Kidney epithelial cell (primary cell): ENCODE measurements at places on chromosomes 11 and 22.

GRCh38 chr11:130725421-130726233, 190.7 kb downstream of the SNX19 start:
- DNase-seq: no peak

DNA sequence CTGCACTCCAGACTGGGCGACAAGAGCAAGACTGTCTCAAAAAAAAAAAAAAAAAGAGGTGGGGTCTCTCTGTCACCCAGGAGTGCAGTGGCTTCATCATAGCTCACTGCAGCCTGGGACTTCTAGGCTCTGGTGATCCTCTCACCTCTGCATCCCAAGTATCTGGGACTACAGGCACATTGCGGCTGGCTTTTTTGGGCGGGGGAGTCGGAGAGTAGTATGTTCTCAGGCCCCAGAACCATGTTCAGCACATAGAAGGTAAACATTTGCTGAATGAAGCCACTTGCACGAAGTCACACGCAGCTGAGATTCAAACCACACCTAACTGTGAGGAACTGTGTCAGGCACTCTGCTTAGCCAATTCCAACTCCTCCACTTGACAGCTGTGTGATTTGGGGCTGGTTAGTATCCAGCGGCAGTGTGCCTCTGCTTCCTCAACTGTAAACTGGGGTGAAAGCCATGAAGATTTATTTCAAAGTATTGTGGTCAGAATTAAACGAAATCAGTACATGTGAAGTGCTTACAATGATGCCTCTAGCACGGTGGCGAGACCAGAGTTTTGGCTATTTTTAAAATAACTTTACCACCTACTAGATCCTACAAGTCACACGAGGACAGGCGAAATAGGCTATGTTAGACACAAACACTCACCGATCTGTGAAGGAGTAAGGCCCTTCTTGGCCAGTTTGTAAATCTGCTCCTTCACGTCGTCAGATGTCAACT, 789 bp downstream of the RPS13 start:
- no peak for DNase-seq

DNA sequence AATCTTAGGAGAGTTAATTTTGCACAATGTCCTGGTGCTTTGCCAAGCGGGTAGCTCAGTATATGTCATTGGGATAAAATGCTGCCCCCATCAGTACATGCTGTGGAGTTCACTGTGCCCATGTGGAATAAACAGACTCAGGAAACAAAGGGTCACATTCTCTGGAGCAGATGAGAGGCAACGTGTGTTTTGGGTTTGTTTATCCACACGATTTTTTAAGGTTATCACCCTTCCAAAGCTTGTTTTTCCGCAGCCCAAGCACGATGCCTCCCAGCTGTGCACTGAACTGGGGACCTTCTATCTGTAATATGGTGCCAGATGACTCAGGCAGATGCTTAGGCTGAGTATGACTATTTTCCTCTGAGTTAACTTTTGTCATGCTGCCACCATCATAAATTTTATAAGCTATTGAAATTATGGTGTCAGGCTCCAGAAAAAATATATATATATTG, 6.5 kb downstream of the OR4D6 start:
- DNase-seq: no peak

DNA sequence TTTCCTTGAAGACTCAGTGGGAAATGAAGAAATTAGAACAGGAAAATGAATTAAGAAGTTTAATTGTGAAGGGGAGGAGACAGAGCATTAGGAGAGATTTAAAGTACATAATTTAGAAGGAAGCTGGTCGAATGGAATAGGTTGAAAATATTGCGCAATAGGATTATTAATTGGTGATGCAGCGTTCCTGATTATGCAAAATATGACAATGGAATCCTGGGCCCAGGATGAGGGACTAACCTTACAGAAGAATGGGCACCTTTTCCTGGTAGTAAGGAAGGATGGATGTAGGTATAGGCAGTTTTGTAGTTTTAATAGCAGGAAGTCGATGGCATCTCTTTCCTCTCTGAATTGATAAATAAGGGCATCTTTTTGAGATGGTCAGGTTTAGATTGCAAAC, 7.8 kb downstream of the TTC12 start:
- no peak for DNase-seq

DNA sequence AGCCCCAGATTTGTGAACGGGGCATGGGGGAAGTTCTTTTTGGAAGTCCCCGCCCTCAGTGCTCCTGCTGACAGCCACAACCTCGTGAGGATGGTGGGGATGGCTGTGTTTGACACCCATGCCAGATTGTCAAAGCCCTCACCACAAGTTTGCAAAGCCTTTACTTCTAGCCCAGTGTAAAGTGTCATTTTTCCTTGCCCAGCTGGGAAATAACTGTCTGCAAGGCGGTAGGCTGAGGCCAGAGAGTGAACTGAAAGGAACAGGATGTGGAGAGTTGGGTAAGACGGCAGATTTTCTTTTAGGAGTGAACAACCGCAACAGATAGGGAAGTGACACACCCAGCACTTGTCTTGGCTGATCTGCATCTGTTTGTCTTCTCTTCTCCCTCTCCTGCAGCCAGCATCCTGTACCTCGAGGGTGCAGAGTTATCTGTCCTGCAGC, 13.6 kb downstream of the IL17RA start:
- DNase-seq: no peak

DNA sequence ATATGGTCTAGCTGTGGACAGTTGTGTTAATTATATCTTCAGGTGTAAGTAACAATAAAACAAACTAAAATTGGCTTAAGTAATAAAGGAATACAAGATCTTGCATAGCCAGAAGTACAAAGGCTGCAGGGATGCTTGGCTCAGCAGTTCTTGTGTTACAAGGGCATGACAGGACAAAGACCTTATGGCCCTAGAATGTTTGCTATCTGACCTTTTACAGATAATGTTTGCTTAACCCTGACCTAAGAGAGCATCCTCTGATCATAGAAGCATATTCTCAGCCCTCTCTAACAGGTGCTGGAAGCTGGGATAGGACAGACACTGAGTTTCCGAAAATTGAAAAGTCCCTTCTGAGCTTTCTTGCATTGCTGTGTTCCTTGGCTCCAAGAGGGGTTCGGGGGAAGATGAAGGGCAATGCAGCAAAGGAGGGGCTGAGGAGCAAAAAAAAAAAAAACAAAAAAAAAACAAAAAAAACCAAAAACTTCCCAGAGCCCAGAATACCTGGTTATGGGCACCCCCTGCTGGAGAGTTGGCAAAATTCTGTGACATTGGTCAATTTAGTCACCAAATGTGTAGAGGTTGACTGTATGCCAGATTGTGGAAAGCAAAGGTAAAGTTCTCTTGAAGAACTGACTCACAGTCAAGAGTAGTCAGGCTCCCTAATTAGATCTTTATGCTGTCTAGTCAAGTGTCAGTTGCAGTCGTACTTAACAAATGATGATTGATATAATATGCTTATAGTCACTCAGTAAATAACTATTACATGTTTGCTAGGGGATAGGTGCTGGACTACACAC, 10.4 kb upstream of the HIKESHI start:
- peak; percentile 18 for DNase-seq

DNA sequence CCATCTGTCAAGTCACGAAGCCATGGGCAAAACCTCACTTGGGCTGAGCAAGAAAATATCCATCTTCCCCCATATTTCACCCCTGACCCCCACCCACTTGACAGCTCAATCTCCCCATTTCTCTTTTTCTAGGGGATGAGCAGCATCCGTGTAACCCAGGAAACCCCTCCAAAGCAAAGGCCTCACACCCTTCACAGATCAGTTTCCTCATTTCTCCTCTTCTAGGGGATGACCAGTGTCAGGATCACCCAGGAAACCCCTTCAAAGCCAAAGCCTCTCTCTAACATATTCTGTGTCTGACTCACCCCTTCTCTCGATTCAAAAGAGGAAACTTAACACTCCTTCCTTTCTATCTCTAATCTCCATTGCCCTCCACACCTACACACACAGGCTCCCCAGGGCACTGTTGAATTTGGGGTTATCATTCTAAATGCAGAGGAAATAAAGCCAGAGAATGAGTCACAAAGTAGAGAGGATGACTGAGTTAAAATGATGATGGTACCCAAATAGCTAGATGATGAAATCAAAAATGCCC, 439.7 kb downstream of the BUD13 start:
- DNase-seq: no peak

- DNase-seq: no peak
Measured at GRCh38 chr11:66044757-66045156, 4.2 kb downstream of the GAL3ST3 start.

DNA sequence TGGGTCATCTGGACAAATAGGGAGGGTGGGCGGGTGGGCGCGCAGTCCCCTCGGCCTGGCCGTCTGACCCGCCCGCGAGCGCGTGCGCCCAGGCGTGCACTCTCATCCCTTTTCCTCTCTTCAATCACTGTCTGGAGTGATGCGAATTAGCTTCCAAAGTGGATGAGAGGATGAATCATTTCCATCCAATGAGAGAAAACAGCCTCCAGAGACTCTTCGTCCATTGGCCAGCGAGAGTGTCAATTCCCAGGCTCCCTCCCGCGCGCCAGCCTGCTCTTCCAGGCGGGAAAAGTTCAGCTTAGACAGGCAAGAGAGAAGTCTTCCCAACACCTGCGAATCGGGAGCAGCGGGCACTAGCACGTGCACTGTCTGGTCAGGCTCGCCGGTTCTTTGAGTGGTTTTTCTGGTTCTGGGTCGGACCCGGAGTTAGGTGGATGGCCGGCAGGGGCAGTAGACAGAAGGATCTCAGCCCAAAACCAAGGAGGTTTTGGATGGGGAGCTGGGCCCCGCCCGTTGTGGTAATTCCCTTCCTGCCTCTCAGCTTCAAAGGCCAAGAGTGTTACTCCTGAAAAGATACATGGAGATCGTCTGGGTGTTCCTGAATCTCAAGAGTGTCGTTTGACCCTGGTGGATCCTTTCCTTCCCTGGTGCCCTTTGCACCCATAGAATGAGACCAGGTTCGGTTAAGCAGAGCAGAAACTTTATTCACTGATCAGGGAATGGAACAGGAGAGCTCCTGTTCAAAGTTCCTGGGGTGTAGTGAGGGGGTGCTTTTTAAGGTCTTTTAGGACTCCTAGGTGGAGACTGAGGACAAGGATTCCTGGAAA, 33.4 kb upstream of the GLYATL1 start:
- DNase-seq: peak; percentile 70

GRCh38 chr11:32752001-32752400, 42.5 kb downstream of the CCDC73 start:
- no peak for DNase-seq

DNA sequence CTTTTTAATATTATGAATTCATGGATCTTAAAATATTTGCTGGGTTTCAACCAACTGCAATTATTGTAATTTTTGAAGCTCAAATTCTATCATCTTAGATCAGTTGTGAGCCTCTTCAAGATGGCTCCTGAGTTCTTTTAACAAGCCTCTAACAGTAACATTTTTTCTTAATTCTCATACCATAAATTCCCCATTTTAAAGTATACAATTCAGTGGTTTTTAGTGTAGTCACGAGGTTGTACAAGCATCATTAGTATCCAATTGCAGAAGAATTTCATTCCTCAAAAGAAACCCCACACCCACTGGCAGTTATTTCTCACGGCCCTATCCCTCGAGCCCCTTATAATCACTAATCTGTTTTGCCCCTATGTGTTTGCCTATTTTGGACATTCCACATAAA, 270.8 kb downstream of the SBF2 start:
- no peak for DNase-seq

GRCh38 chr11:119028346-119029068, 2.2 kb downstream of the SLC37A4 start:
- no peak for DNase-seq

GRCh38 chr11:73205661-73206343, 12.3 kb upstream of the P2RY2 start:
- no peak for DNase-seq

DNA sequence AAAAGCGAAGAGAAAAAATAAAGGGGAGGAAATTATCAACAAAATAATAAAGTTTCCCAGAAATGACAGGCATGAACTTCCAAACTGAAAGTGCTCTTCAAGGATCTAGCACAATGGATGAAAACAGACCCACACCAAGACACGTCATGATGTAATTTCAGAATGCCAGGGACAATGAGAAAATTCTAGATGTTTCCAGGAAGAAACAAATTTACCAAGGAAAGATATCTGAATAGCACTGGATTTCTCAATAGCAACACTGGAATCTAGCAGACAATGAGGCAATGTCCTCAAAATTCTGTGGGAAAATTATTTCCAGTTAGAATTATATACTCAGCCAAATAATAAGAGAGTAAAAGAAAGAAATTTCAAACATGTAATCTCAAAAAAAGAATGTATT, 46.0 kb downstream of the DENND5A start:
- DNase-seq: no peak

- DNase-seq: no peak
Measured at GRCh38 chr11:64643920-64644646, 53.1 kb downstream of the SLC22A12 start.

- no peak for DNase-seq
Measured at GRCh38 chr11:69027704-69028372, 14.8 kb upstream of the MRGPRF start.

DNA sequence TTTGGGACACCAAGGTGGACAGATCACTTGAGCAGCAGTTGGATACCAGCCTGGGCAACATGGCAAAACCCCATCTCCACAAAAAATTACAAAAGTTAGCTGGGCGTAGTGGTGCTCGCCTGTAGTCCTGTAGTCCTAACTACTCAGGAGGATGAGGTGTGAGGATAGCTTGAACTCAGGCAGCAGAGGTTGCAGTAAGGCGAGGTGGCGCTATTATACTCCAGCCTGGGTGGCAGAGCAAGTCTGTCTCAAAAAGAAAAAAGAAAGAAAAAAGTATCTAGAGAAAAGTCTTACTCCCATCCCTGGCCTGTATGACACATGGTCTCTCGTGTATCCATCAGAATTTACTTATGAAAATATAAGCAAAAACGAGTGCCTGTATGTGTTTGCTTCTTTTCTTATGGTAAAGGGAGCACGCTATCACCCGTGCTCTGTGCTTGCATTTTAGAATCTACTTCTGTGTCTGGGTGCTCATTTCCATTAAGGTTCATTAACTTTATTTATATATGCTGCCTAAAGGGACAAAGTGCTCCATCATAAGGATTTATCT, 15.4 kb upstream of the CPT1A start:
- DNase-seq: no peak

GRCh38 chr11:122633219-122633829, 22.2 kb upstream of the UBASH3B start:
- no peak for DNase-seq

DNA sequence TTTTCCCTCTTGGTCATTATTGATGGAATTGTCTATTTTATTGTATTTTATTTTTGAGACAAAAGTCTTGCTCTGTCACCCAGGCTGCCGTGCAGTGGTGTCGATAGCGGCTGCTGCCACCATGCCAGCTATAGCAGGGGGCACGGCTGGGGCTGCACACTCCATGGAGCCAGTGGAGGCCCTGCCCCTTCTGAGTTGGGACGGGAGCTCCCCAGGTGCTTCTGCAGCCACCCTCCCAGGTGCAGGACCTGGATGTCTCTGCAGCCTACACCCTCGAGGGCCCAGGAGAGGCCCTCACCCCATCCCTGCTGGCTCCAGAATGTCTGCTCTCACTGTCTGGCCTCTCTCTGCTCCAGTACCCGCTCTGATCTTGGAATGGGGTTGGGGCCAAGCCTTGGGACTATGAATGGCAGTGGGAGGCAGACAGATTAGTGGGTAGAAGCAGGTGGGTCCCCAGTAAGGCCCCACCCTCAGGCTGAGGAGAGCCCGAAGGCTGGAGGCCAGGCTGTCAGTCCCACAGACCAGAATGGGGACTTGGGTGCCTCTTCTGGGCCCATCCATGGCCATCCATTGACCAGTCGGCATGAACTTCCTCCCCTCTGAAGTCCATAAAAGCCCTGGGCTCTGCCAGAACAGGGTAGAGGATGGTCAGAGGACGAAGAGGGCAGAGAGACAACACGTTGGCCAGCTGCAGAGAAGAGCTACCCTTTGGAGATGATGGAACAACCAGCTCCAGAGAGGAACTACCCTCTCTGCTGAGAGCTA, 49.6 kb upstream of the ATXN10 start:
- DNase-seq: no peak
